Lung (tissue), 17 donors: ENCODE measurements at places on chromosomes 7 and 10. TPM values are rescaled to one million over a fixed set of nuclear protein-coding genes. Genes with fewer than 3 reads are reported as not detected.

Gene MEOX2
- 21.8 TPM for total RNA-seq

Gene CALML5
- total RNA-seq, result not detected

Gene PRKCQ
- total RNA-seq, result 9.1 TPM

Gene CCL24
- total RNA-seq, result 4.8 TPM

Gene SEMA4G
- 7.4 TPM for total RNA-seq

Gene TRIM56
- total RNA-seq, result 56.6 TPM

Gene SLC18A2
- 0.71 TPM for total RNA-seq

Gene ORAI2
- total RNA-seq, result 39.8 TPM

Gene TNKS2
- 28.2 TPM for total RNA-seq

Gene NME8
- total RNA-seq, result 0.28 TPM

Gene UPK3BL1
- 27.0 TPM for total RNA-seq

Gene CHAT
- total RNA-seq, result not detected

Gene ASZ1
- total RNA-seq, result 0.40 TPM

DNA sequence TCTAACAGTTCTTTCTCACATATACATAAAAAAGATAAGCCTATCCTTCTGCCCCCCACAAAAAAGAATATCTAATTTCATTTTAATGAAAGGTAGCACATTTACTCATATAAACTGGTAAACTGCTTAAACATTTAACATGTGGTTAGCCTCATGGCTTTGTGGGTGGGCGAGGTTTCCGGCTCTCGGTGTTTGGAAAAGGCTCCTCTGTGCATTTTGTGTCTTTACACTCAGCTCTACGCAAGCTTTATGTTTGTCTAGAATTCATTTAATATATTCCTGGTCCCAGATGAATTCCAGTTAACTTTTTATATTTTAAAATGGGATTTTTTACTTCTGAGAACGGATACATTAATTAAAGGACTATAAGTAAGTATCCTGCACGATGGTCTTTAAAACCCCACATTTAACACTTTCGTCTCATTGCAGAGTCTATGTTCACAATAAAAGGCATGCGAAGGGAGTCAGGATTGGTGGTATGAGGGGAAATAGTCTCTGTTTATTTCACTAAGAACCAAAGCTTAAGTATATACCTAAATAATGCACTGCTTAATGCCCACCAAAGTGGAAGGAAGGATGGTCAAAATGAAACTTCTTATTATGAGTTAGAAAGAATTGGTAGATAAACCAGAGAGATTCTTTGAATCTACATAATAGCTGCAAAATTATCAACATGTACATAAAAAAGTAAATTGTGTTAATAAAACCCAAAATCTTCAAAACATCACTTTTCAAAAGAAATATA is 197.2 kb downstream of the CRPPA start:
- no peaks in the 10 kb centered on the region for H3K27me3 ChIP-seq
- DNase-seq, result no peak
- no peak overlapping the region for H3K27ac ChIP-seq
- H3K4me1 ChIP-seq, result no peaks in the 10 kb centered on the region
- no peak overlapping the region for H3K4me3 ChIP-seq
- no peaks in the 10 kb centered on the region for H3K36me3 ChIP-seq

- H3K27me3 ChIP-seq, result no peaks in the 10 kb centered on the region
- no peak overlapping the region for H3K27ac ChIP-seq
- no peak for DNase-seq
- no peaks in the 10 kb centered on the region for H3K4me1 ChIP-seq
- no peaks in the 10 kb centered on the region for H3K36me3 ChIP-seq
These were observed 197.7 kb downstream of the CCDC3 start for GRCh38 chr10:12803776-12804175.

- H3K4me1 ChIP-seq, result no peaks in the 10 kb centered on the region
- no peaks in the 10 kb centered on the region for H3K27me3 ChIP-seq
- no peak overlapping the region for H3K27ac ChIP-seq
- no peak overlapping the region for H3K4me3 ChIP-seq
- H3K36me3 ChIP-seq, result peaks cover 2% of the 10 kb centered on the region
These were observed 54.5 kb downstream of the CUL1 start for GRCh38 chr7:148753224-148753623.

GRCh38 chr7:133985300-133985699 is 141.8 kb upstream of the LRGUK start:
- DNase-seq, result no peak
- no peaks in the 10 kb centered on the region for H3K4me1 ChIP-seq
- no peak overlapping the region for H3K4me3 ChIP-seq
- H3K27me3 ChIP-seq, result no peaks in the 10 kb centered on the region
- no peak overlapping the region for H3K27ac ChIP-seq

DNA sequence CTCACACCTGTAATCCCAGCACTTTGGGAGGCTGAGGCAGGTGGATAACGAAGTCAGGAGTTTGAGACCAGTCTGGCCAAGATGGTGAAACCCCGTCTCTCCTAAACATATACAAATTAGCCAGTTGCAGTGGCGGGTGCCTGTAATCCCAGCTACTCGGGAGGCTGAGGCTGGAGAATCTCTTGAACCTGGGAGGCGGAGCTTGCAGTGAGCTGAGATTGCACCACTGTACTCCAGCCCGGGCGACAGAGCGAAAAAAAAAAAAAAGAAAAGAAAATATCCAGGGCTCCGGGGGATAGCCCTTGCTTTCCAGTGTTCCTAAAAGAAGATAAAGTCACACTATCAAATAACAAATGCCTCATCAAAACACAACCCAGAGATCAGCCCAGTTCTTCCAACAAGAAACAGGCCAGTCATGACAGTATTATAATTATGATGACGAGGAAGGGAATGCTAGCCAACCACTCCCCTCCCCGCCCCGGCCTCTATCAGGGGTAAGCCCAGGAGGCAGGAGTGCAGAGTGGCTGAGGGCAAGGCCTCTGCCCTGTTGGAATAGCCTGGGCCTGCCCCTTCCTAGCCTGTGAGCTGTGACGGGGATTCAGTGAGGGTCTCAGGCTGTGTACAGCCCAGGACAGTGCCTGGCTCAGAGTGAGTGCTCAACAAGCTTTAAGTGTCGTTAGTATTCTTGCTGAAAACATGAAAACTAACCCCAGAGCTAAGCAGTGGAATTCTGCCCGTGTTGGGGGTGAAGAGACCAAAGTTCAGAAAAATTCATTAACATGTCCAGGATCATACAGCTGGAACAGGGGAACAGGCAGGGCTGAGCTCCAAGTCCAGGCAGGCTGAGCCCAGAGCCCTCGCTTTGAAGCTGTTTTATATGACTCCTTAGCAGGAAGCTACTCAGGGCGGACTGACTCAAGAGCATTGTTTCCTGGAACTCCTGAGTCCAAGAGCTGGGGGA is 54.3 kb downstream of the FAM241B start:
- peak; percentile 80 for DNase-seq
- H3K36me3 ChIP-seq, result no peaks in the 10 kb centered on the region
- H3K27me3 ChIP-seq, result peaks cover 5% of the 10 kb centered on the region
- H3K4me1 ChIP-seq, result peaks cover 24% of the 10 kb centered on the region
- no peak overlapping the region for H3K4me3 ChIP-seq

GRCh38 chr7:85498031-85498430 is 311.2 kb upstream of the SEMA3D start:
- DNase-seq, result peak; percentile 91
- no peak overlapping the region for H3K4me3 ChIP-seq
- no peak overlapping the region for H3K27ac ChIP-seq
- no peaks in the 10 kb centered on the region for H3K27me3 ChIP-seq
- H3K4me1 ChIP-seq, result no peaks in the 10 kb centered on the region

GRCh38 chr7:114405427-114405826 is 9.2 kb upstream of the FOXP2 start:
- no peak overlapping the region for H3K4me3 ChIP-seq
- no peaks in the 10 kb centered on the region for H3K27me3 ChIP-seq
- H3K4me1 ChIP-seq, result no peaks in the 10 kb centered on the region
- no peak overlapping the region for H3K27ac ChIP-seq
- DNase-seq, result no peak

- peaks cover 8% of the 10 kb centered on the region for H3K4me1 ChIP-seq
- H3K27me3 ChIP-seq, result no peaks in the 10 kb centered on the region
- H3K4me3 ChIP-seq, result no peak overlapping the region
- H3K36me3 ChIP-seq, result no peaks in the 10 kb centered on the region
- no peak overlapping the region for H3K27ac ChIP-seq
These were observed 42.9 kb downstream of the COL26A1 start for GRCh38 chr7:101405474-101406067.

DNA sequence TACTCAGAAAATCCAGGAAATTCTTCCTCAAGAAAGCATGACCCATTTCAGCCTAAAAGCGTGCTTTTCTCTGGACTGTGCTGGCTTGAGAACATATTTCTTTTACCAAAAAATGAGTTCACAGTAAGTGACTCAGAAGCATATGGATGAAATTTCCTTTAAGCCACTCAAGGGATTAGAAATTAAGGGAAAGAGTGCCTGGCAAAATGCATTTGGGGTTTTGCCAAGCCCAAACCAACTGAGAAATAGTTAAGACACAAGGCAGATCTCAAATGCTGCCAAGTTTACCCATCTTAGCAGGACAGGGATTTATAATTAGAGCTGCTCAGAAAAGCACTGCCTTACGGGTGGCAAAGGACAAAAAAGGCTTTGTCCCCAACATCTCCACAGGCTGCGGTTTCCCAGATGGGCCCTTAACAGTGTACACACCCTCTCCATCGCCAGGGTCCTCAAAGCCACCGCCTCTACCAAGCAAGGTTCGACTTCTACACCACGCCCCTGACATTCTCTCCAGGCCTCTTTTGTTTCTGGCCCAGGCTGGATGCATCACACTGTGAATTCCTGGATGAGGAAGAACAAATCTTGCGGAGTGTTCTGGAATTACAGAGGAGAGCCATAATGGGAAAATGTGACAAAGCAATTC is 30.1 kb upstream of the CDHR3 start:
- DNase-seq, result peak; percentile 40
- no peak overlapping the region for H3K27ac ChIP-seq
- H3K4me3 ChIP-seq, result no peak overlapping the region
- H3K4me1 ChIP-seq, result no peaks in the 10 kb centered on the region
- H3K27me3 ChIP-seq, result no peaks in the 10 kb centered on the region

DNA sequence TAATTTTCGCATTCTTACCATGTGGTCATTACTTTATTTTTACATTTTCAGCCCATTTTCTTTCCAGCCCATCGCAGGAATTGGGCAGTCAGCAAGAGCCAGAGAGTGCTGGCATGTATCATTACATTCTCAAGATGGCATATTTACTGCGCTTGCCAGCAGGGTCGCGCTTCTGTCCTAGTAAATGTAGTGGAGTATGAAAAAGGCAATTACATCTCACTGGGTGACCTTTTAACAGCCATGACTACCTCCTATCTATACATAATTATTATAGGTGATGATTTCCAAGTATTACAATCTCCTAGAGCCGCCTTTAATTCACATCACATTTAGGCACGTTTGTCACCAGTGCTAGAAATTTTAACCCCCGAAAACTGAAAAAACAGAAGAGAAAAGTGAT is 433.7 kb upstream of the MGMT start:
- H3K27me3 ChIP-seq, result peaks cover 56% of the 10 kb centered on the region
- no peaks in the 10 kb centered on the region for H3K36me3 ChIP-seq
- peaks cover 5% of the 10 kb centered on the region for H3K4me1 ChIP-seq

DNA sequence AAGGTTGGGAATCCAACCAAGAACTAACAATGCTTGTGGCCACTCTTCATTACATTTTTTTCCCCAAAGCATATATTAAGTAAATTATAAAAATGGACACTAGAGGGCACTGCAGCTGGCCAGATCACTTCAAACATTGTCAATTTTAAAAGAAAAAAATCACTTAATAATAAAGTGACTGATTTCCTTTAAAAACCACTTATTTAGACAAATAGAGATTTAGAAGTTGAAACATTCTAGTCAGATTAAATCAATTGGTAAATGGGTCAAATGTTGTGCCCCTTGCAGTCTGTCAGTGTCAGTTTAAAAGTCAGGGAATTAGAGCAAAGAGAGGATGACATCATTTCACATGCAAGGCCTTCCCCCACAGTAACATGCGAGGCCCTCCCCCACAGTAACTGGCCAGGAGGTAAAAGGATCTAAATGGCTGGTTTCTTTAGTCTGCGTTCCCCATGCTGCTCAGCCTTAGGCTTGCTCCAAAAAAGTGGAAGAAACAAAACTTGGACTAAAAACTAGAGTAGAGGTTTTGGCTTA is 177.9 kb downstream of the SKAP2 start:
- peaks cover 1% of the 10 kb centered on the region for H3K4me1 ChIP-seq
- DNase-seq, result peak; percentile 88
- H3K4me3 ChIP-seq, result no peak overlapping the region
- no peaks in the 10 kb centered on the region for H3K27me3 ChIP-seq

GRCh38 chr10:19917751-19918478 is 101.7 kb downstream of the PLXDC2 start:
- H3K4me3 ChIP-seq, result no peak overlapping the region
- no peak for DNase-seq
- H3K27ac ChIP-seq, result no peak overlapping the region

DNA sequence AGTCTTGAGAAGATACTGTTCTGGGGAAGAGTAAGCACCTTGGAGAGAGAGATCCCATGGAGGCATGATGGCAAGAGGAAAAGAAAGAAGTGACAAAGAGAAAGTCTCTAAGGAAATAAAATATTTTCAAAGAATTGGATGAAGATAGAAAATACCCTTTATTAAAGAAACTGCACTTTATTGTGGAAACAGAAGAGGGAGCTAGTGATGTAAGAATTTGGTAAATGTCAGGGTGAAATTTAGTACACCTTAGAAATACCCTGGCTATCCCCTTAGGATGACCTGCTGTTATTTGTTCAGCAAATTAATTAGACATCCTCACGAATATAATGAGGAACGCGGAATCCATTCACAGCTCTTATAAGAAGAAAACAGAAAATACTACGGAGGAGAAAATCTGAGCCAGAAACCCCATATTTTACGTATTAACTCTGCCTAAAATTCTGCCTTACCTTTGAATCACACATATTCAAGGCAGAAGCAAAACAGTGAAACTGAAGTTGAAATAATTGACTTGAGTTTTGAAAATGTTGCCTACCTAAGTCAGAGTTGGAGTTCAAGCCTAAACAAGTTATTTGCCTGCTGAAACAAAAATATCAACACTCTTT is 90.7 kb downstream of the TFPI2 start:
- no peaks in the 10 kb centered on the region for H3K27me3 ChIP-seq
- H3K36me3 ChIP-seq, result no peaks in the 10 kb centered on the region
- DNase-seq, result no peak
- no peak overlapping the region for H3K27ac ChIP-seq

DNA sequence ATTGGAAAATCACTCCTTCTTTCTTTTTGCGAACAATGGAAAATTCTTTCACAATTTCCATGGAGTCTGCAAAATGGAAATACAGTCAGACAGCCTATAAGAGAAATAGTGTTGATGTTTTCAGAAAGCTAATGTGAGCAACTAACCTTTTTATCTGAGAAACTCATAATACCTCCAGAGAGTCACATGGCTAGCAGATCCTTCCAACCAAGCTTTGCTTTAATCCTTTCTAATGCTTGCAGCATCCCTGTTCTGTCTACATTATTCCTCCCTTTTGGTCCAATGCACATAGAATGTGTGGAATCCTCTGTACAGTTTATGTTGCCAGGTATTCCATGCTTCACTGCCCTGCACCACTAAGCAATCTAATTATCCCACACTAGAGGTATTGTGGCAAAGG is 717.5 kb upstream of the LRRN3 start:
- H3K27ac ChIP-seq, result no peak overlapping the region
- no peaks in the 10 kb centered on the region for H3K36me3 ChIP-seq
- no peaks in the 10 kb centered on the region for H3K4me1 ChIP-seq
- no peak for DNase-seq
- H3K27me3 ChIP-seq, result no peaks in the 10 kb centered on the region
- no peak overlapping the region for H3K4me3 ChIP-seq
